ENCODE measurements at places on chromosomes 2 and 18.

- no peak for DNase-seq
Observed at GRCh38 chr2:241867776-241868420, 1.6 kb upstream of the RTP5 start.

- DNase-seq: no peak
Observed at GRCh38 chr2:70766357-70767078, 1.5 kb downstream of the ADD2 start.

- no peak for DNase-seq
Observed at GRCh38 chr2:9135822-9136558, 70.6 kb upstream of the ASAP2 start.

DNA sequence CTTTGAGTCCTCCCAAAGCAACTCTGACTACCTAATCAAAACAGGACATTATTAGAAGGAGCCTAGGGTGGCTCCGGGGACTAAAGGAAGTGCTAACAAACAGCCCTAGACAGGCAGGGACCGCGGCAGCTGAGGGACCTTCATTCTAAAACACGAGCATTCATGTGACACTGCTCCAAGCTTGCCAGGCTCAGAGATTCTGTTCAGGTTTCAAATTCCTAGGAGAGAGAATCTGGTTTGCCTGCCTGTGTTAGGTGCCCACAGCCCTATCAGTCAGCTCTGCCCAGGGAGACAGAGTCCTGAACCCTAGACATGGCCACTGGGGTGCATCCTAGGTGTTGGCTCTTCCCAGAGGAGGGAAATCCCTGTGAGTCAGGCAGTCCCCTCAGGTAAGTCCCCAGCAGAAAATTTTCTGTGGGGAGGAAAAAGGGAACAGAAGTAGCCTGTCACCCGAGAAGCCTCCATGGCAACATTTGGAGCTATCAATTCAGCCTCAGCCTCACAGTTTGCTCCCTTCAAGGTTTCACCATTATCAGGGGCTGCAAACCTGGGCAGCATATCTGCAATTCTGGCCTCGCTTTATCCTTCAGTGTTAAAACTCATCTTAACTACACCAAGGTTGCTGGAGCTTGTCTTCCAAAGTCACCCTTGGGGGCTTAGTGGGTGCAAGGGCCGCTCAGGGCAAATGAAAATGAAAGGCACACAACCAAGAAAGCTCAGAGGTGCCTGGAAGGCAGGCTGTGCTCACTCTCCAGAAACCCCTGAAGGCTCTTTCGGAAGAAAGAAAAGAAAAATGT is 28.6 kb downstream of the PCBP1 start:
- no peak for DNase-seq

GRCh38 chr18:44066541-44066940 is 614.1 kb upstream of the SETBP1 start:
- DNase-seq: no peak

GRCh38 chr2:168819829-168820489 is 17.5 kb downstream of the NOSTRIN start:
- no peak for DNase-seq

DNA sequence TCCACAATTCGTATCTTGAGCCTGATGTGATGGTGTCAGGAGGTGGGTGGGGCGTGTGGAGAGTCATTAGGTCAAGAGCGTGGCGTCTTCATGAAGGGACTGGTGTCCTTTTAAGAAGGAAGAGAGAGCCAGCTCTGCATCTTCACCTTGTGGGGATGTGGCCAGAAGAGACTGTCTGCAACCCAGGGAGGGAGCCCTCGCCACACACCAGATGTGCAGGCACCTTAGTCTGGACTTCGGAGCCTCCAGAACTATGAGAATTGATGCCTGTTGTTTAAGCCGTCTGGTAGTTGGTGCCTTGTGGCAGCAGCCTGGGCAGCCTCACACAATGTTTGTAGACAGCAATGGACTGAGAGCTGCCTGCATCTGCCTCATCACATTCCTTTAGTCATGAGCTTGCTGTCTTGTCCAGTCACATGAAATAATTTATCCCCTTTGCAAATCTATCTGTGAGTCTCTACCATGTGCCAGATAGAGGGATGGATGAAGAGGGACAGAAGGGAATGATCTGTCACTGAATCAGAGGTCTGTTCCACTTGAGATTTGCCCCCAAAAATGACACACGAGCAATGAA is 61.0 kb downstream of the MYT1L start:
- DNase-seq: no peak
